ENCODE measurements at places on chromosomes 5 and 9.

DNA sequence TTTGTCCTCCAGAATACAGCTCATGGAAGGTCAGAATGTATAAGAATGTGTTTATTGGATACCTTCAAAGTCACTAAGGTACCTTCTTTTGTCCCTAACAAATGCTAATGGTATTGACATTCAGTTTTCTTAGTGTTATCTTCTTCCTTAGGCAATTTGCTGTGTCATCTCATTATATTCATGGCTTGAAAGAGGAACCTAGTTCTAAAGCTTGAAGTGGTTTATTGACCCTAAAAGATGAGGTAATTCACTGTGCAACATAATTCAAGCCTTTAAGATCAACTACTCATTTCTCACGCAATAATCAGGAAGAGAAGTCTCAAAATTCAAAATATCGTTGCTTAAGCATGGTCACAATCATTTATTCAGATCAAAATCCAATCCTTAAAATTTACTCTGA lies 342.7 kb upstream of the RIOK2 start:
- no peak for DNase-seq

DNA sequence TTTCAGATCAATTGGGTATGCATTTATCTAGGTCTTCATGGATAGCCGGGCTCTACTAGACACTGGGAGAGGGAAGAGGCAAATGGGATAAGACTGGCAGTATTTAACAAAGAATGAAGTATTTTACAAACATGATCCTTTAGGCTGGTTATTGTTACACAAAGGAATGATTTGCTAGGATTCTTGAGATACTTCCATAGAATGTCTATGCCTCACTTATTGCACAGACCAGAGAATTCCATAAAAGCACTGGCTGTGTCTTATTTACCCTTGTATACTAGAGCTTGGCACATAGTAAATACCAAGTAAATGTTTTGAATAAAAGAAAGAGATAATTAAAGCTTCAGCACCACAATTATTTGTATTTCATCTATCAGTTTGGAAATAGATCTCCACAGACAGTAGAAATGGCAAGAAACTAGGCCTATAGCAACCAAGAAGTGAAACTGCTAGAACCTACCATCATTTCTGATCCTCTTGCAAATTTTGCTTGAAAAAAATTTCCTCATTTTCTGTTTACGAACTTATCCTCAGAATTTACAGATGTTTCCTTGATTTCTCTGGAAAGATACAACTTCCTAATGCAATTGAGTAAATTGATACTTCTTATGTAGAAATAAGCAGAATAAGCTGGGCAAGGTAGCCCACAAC lies 3.8 kb downstream of the PDCD1LG2 start:
- DNase-seq, result no peak

GRCh38 chr9:91421971-91422757 lies 1.5 kb downstream of the NFIL3 start:
- no peak for DNase-seq

GRCh38 chr5:135546912-135547311 lies 11.1 kb upstream of the NEUROG1 start:
- DNase-seq, result no peak

DNA sequence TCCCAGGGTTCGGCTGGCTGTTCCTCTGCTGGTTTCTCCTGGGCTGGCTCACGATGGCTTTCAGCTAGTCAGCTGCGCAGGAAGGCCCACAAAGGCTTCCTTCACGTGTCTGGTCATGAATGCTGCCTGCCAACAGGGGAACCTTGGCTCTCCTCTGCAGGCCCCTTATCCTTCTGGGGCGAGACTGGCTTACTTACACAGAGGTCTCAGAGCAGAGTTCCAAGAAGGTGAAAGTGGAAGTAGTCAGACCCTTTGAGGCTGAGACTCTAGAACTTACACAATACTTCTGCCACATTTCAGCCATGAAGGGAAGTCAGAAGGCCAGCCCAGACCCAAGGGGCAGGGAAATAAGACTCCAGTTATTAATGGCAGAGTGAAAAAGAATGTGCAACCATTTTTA lies 99.5 kb downstream of the LHFPL2 start:
- no peak for DNase-seq

DNA sequence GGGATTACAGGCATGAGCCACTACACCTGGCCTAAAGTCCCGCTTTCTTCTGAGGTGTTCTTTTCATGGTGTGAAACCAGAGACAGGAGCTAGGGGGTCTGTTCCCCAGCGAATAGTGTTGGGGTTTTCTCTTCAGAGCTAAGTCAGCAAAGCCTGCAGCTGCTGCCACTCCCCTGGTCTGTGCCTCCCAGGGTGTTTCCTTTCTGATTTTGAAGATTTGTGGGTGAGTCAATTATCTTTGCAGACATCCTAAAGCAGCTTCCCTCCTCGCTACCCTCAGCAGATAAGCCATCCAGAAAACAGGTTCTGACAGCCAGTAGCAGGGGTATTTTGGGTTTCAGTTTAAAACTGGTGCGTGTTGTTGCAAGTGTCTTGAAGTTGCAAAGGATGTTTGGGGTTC lies 72.0 kb upstream of the IQGAP2 start:
- no peak for DNase-seq

- no peak for DNase-seq
Measured at GRCh38 chr5:80479713-80480112, 8.2 kb upstream of the FAM151B start.

GRCh38 chr5:175133185-175133584 lies 310.8 kb downstream of the DRD1 start:
- no peak for DNase-seq

GRCh38 chr5:13480834-13481233 lies 463.7 kb downstream of the DNAH5 start:
- DNase-seq, result no peak

- DNase-seq, result no peak
Measured at GRCh38 chr5:33068786-33069185, 357.7 kb downstream of the NPR3 start.

GRCh38 chr5:63727583-63727982 lies 234.7 kb downstream of the HTR1A start:
- DNase-seq, result no peak

GRCh38 chr5:1747079-1747802 lies 52.4 kb downstream of the MRPL36 start:
- no peak for DNase-seq

- DNase-seq, result no peak
Measured at GRCh38 chr9:32587901-32588300, 14.9 kb upstream of the NDUFB6 start.

GRCh38 chr9:32589083-32589723 lies 16.2 kb upstream of the NDUFB6 start:
- no peak for DNase-seq

Measured in amniotic stem cell (primary cell).